ENCODE measurements at places on chromosomes 12 and 14.

DNA sequence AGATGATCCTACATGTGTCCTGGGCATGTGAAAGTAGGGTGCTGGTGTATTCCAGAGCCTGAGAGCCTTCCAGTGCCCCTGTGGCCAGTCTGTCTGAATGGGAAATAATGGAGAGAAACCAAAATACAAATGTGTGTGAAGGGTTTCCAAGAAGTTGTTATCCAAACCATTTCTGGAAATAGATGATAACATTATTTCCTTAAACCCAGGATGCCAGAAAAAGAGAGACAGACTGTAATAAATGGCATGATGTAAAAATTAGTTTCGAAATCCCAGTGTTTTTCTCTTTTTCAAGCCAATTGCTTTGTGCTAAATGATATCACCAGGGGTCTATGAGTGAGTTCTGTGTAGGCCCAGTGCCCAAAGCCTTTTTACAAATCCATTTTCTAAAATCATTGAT lies 175.3 kb downstream of the PHLDA1 start:
- DNase-seq: no peak

- DNase-seq: no peak
Measured at GRCh38 chr12:110465024-110465423, 3.0 kb downstream of the GPN3 start.

DNA sequence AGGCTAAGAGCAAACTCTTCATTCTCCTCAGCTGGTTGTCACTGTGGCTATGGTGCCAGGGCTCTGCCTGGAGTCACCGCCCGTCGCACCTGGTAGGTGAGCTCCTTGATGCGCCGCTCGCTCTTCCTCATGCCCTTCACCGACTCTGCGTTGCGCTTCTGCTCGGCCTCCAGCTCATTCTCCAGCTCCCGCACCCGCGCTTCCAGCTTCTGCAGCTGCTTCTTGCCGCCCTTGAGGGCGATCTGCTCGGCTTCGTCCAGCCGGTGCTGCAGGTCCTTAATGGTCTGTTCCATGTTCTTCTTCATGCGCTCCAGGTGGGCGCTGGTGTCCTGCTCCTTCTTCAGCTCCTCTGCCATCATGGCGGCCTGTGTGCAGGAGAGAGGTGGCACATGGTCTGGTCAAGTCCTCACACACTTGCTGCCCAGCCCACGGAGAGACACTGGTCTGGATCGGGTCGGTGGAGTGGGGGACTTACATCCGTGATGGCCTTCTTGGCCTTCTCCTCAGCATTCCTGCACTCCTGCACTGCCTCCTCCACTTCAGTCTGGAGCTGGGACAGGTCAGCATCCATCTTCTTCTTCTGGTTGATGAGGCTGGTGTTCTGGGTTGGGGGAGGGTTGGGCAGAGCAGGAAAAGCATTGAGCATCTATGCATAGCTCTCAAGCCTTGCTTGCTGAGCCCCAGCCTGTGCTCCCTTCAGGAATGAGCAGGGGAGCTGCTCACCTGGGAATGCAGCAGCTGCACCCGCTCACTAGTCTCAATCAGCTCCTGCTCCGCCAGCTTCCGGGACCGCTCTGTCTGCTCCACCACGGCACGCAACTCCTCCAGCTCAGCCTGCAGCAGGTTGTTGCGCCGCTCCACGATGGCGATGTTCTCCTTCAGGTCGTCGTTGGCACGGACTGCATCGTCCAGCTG lies 7.1 kb upstream of the MYH6 start:
- DNase-seq: no peak

GRCh38 chr12:19737019-19737418 lies 297.7 kb downstream of the AEBP2 start:
- no peak for DNase-seq

- no peak for DNase-seq
Measured at GRCh38 chr14:88835661-88836060, 11.2 kb downstream of the TTC8 start.

GRCh38 chr14:58749066-58749669 lies 111.4 kb downstream of the DACT1 start:
- no peak for DNase-seq

GRCh38 chr12:38149395-38150073 lies 167.0 kb upstream of the ALG10B start:
- no peak for DNase-seq

DNA sequence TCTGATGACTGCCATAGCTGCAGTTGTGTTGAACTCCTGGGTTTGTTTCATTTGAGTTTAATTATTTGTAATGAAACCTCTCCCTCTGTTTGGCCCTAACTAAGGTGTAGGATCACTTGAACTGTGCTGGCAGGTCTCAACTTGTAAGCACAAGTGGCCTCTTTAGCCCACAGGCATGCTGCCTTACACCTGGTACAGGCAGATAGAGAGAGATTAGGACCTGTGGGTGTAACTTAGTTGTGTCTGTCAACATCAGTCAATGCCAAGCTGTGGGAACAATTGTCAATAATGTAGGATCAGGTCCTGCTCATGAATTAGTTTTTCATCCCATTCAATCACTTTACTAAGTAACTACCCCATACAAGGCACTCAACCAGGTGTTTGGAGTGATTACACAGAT lies 263.0 kb upstream of the G2E3 start:
- DNase-seq: no peak

DNA sequence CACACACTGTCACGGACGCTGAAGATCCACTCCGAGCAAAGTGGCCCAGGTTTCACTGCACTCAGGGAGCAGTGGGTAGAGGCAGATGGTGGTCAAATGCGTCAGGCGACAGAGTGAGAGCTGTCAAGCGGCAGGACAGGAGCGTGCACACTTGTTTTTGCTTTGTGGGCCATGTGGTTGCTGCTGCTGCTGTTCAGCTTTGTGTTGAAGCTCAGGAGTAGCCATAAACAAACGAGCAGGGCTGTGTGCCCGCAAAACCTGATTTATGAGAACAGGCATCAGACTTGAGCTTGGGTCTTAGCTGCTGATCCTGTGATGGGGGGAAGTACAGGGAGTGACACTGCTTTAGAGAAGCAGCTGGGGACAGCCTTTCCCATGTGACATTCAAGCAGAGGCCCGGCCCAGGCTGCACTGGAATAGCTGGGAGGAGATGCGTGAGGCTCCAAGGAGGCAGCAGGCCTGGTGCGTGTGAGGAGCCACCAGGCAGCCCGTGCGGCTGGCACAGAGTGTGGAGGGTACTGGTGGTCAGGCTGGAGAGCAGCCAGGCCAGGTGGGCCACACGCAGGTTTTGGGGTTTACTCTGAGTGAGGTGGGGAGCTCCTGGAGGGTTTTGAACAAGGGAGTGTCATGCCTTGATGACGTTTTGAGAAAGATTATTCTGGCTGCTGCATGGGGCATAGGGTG lies 31.1 kb upstream of the ASPG start:
- no peak for DNase-seq

- no peak for DNase-seq
Measured at GRCh38 chr12:54277823-54278276, 2.1 kb downstream of the CBX5 start.

GRCh38 chr12:53208877-53209463 lies 1.9 kb upstream of the ITGB7 start:
- DNase-seq: no peak

DNA sequence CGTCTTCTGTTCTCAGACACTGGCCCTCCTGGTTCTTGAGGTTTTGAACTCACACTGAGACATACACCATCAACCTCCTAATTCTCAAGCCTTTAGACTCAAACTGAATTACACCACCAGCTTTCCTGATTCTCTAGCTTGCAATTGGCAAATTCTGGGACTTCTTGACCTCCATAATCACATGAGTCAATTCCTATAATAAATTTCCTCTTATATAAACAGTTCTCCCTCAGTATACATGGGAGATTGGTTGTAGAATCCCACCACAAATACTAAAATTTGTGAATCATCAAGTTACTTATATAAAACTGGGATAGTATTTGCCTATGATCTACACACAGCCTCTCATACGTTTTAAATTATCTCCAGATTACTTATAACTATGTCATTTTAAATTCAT lies 162.2 kb downstream of the DIO2 start:
- DNase-seq: no peak

DNA sequence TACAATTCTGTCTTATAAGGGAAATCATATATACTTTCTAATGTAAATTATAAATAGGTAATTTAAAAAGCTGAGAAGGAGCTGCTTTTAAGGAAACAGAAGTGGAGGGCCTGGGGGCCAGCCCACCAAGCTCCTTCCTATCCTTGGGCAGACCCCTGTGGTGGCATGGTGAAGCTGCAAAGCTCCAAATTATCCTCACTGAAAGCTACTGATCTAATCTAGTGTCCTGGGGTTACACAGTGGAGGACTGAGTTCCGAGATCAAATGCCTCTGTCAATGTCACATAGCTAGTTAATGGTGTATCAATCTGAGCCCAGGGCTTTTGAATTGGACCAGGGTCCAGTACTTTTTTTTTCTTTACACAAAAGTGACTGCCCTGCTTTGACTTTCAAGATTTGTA lies 355.4 kb downstream of the CEP128 start:
- DNase-seq: no peak
